ENCODE measurements at places on chromosomes 3 and 15.
A peak's percentile ranks its signal among the peaks of the same experiment; 100 is the strongest.

- DNase-seq = no peak
Observed at GRCh38 chr3:38177181-38177580, 11.8 kb downstream of the OXSR1 start.

- no peak for DNase-seq
Observed at GRCh38 chr3:183210862-183211341, 42.2 kb upstream of the B3GNT5 start.

DNA sequence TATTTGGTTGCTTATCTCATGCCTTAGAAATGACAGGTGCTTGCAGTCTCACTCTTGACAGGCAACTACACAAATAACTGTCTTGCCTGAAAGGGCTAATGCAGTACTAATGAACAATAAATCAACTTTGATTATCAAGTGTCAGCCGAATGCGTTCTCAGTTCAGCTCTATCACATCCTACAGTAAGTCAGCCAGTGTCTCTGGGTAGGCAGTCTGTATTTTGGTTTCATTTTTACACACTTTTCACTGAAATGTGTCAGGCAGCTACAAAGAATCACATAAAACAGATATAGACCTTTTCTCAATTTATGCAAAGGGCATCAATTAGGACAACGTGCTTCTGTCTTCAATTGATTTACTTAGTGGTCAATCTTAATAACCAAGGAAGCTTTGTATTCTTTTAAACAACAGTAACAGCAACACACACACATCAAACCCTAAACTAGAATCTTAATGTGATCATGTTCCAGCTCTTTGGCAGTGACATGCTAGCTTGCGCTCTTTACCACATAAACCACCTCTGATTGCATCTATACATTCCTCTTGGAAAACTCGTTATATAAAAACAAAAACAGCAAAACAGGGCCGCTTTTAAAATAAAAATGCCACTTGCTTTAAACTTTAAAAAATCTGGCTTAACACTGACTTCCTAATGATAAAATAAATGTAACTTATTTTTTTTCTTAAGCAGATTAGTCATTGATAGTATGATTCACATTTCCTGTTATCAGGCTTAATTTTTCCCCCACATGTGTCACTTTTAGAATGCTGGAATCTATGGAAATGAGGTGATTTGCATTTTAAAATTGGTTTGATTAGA lies 520.4 kb downstream of the FOXP1 start:
- peak; percentile 47 for DNase-seq

- DNase-seq = peak; percentile 12
Observed at GRCh38 chr3:59150039-59150438, 100.2 kb upstream of the CFAP20DC start.

- no peak for DNase-seq
Observed at GRCh38 chr15:33136353-33136752, 58.2 kb downstream of the FMN1 start.

GRCh38 chr3:135226057-135226456 lies 431.0 kb downstream of the EPHB1 start:
- DNase-seq = peak; percentile 46

- DNase-seq = no peak
Observed at GRCh38 chr3:180320631-180321030, 281.3 kb upstream of the TTC14 start.

DNA sequence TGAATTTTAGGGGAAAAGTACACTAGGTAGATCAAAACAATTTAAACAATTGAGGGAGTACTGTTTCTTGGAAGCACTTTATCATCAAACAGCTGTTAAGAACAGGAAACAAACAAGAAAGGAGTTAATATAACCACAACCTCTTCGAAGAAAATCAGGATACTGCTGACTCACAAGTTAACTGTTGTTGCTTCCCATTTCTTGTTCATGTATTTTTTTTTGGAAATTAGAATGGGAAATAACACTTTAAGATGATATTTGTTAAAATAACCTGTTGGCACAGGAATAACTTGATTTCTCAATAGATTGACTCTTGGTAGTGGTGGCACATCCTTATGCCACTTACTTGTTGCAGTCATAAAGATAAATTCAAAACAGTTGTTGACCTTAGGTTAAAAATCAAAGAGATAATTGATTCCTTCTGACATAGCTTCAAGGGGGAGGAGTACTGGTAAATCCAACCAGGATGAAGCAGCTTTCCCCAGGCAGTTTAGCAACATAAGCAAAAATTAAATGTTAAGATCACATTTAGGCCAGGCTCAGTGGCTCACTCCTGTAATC lies 3.3 kb downstream of the BNIP2 start:
- peak; percentile 70 for DNase-seq
